Stimulated activated CD4-positive, alpha-beta T cell treated with anti-CD3 and anti-CD28 coated beads, Interleukin-12 subunit alpha, Interleukin-12 subunit beta, amount 100 ng/mL, for 24 hours (primary cell): ENCODE measurements at places on chromosomes 3 and 15.

DNA sequence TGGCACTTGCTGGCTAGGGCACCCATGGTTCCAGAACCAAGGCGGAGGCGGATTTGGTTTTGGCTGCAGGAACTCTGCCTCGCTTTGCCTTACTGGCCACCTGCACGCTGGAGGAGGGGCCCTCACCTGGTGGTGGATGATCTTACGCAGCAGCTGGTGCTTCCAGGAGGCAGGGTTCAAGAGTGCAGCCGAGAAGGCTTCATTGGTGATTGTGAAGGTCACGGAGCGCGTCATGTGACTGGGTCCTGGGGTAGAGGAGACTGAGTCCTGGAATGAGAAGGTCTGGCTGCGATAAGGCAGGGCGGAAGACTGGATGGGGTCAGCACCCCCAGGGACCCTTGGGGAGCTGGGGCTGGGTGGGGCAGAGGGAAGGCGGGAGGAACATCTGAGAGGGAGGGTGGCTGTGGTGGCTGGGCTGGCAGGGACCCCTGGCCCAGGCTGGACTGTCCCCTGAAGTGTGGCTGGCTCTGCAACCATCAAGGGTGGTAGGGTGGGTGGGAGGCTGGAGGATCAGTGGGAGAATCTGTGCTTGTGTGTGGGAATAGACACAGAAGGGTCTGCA, 25.8 kb upstream of the GOLGA6C start:
- DNase-seq, result no peak

- no peak for DNase-seq
These were observed 378.5 kb upstream of the SEMA6D start for GRCh38 chr15:47338771-47339170.

- DNase-seq, result no peak
These were observed 55.5 kb upstream of the TOPAZ1 start for GRCh38 chr3:44186111-44186672.

GRCh38 chr3:54957711-54958110, 29.9 kb upstream of the LRTM1 start:
- no peak for DNase-seq

GRCh38 chr15:91099616-91099994, 452 bp upstream of the SV2B start:
- peak; percentile 13 for DNase-seq

DNA sequence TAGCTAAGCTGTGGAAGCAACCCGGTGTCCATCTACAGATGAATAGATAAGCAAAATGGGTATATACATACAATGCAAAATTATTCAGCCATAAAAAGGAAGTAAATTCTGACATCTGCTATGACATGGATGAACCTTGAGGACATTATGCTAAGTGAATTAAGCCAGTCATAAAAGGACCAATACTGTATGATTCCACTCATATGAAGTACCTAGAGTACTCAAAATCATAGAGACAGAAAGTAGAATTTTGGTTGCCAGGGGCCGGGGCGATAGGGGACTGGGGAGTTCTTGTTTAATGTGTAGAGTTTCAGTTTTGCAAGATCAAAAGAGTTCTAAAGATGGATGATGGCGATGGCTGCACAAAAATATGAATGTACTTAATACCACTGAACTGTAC, 10.3 kb downstream of the EID1 start:
- no peak for DNase-seq

GRCh38 chr15:81418891-81419290, 44.9 kb upstream of the TMC3 start:
- DNase-seq, result no peak

- DNase-seq, result no peak
These were observed 126.7 kb downstream of the ALCAM start for GRCh38 chr3:105493305-105493892.

DNA sequence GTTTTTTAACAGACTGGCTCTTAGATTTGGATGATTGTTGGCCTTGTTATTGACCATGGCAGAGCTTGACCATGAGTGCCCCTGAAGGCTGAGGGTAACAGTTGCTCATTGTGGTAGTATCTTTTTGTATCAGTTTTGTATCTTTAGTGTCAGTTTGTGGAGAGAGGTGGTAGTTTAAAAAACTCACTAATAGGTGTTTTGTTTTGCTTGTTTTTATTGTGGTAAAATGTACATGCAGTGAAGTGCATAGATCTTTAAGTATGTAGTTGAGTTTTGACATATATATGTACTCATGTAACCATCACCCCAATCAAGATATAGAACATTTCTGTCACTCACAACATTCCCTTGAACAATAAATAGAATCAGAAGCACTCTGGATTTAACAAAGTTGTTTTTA, 9.8 kb downstream of the GMPS start:
- DNase-seq, result no peak

- DNase-seq, result no peak
These were observed 247.7 kb upstream of the CTNNB1 start for GRCh38 chr3:40951636-40952035.

GRCh38 chr3:177463863-177464262, 266.6 kb upstream of the TBL1XR1 start:
- DNase-seq, result no peak

GRCh38 chr15:92811148-92811913, 88.8 kb upstream of the CHD2 start:
- no peak for DNase-seq

DNA sequence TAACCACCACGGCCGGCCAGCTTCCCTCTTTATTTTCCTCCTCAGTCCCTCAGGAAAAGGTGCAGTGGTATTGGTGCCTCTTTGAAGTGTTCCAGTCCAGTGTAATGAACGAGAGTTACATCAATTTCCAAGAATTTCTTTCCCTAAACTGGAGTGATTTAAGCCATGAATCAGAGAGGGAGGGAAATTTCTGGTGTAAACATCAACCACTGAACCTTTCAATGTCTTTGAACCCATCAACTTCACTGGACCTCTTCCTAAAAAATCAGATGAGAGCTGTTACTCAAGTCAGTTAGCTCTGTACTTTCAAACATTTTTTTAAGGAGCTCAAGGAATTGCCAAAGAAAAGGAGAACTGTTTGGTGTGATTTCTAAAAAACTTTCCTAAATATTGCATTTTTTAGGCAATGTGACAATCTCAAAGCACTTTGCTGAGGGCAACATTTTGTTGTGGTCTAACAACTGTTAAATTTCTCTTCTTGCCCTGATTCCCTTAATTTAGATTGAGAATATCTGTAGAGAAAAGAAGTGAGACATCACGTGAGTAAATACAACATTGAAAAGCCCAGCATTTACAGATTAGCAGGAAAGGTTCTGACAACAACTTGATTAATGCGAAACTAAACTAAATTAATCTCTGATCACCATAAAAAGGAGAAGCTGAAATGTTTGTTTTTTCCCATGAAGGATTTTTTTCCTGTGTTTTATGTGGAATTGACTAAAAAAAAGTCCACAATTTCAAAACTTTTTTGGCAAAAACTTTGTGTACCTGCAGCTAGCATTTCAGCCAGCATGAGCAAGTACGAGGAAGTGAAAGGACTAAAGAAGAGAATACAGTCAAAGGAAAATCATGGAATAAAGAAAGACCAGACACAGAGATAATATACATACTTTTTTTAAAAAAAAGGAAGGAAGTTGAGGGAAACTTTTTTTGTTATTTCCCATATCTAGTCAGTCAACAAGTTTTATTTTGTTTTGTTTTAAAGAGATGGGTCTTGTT, 9.1 kb upstream of the DAZL start:
- DNase-seq, result no peak

DNA sequence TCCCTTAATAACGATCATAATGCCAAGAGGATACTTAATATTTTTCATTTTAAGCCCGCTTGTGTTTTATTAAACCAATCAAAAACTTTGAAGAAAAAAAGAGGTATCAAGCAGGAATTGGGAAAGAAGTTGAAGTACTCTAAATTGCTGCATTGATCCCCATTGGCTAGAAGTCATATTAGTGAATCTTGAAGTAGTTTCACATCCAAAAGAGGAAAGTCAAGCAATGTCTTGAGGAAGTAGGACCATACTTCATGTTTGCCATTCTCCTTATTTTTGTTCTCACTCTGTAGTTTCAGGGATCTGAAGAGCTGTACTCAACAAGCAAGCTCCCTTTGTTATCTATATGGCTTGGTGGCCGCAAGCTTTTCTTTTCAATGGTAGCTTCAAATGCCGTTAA, 2.2 kb downstream of the SCAANT1 start:
- no peak for DNase-seq

DNA sequence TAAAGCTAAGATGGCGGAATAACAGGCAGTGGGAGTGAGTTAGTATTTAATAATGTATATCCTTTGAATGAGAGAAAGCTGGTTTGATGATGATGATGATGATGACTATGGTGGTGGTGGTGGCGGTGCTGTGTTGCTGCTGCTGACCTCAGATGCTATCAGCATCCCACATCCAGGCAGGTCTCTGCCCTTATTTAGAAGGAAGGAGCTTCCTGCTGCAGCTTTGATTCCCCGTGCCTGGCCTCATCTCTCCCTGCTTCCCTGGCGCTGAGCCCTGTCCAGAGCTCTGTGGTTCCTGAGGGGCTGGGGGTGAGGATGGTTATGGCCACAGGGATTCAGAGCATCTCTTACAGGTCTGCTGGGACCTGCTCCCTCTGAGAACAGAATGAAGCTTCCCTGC, 73.1 kb downstream of the RAB11A start:
- DNase-seq, result no peak

DNA sequence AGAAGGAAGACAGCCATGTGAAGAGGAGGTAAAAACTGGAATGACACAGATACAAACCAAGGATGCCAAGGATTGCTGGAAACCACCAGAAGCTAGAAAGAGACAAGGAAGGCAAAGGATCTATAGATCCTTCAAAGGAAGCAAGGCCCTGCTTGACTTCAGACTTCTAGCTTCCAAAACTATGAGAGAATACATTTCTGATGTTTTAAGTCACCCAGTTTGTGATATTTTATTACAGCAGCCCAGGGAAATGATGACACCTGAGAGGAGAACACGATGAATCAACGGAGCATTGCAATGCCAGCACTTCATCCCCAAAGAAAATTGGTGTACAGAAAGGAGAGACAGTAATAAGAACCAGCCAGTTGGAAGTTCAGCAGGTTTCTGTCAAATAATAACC, 116.3 kb downstream of the MAGI1 start:
- no peak for DNase-seq

- peak; percentile 1 for DNase-seq
These were observed 325 bp downstream of the ALCAM start for GRCh38 chr3:105367063-105367405.

DNA sequence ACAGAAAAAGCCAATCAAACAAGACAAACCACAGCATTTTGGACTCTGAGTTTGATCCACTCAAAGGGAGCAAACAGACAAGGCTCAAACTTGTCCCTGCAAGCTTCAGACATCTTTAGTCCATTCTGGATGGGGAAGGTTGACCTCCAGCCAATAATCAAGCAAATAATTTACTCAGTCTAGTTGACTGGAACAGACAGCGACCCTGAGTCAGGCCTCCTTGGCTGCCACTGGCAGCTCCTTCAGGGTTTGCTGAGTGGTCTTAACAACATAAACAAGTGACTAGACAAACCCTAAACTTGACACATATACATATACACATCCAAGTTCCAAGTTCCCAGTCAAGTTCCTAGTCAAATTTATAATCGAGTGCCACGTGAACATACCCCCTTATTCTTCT, 313.9 kb downstream of the POLQ start:
- no peak for DNase-seq

GRCh38 chr3:38648659-38649499, 608 bp downstream of the SCN5A start:
- no peak for DNase-seq

DNA sequence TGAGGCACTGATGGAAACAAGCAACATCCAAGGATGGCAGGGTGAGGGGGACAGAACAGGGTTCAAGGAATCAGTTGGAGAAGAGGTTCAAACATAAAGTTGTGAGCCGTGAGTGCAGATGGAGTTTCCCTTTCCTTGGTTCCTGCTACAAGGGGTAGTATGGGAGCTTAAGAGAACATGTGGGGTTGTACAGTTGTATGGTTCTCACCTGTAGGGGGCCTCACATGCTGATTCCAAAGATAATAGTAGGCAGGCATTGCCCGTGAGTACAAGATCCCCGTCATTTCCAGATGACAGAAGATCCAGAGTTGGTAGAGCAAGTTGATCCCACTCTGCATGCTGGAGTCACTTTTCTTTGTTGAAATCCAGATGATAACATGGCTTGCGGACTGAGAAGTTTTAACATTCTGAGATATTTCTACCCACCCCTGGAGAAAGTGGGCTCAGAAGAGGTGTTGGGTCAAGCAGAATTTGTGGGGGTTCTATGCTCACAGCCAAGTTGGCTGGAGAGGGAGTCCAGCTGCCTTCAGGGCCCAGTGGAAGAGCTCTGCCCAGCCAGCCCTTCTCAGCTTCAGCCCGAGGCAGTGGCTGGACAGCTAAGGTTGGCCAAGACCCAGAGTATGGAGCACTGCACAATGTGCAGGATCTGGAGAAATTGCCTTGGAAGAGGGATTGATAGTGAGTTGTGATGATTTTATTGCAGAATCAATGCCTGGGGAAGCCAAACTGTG, 141.8 kb downstream of the THSD4 start:
- no peak for DNase-seq

- no peak for DNase-seq
These were observed 44.6 kb downstream of the SNRK start for GRCh38 chr3:43330981-43331380.

- no peak for DNase-seq
These were observed 150.9 kb upstream of the ABI3BP start for GRCh38 chr3:101144105-101144504.

GRCh38 chr15:89907289-89907688, 5.5 kb downstream of the ARPIN start:
- DNase-seq, result no peak

GRCh38 chr3:177521305-177521704, 324.0 kb upstream of the TBL1XR1 start:
- no peak for DNase-seq

- peak; percentile 31 for DNase-seq
These were observed 48.7 kb downstream of the ETV5 start for GRCh38 chr3:186060222-186060621.

GRCh38 chr3:9653565-9654248, 4.4 kb downstream of the MTMR14 start:
- DNase-seq, result no peak

- no peak for DNase-seq
These were observed 348.7 kb upstream of the TBL1XR1 start for GRCh38 chr3:177545964-177546363.

DNA sequence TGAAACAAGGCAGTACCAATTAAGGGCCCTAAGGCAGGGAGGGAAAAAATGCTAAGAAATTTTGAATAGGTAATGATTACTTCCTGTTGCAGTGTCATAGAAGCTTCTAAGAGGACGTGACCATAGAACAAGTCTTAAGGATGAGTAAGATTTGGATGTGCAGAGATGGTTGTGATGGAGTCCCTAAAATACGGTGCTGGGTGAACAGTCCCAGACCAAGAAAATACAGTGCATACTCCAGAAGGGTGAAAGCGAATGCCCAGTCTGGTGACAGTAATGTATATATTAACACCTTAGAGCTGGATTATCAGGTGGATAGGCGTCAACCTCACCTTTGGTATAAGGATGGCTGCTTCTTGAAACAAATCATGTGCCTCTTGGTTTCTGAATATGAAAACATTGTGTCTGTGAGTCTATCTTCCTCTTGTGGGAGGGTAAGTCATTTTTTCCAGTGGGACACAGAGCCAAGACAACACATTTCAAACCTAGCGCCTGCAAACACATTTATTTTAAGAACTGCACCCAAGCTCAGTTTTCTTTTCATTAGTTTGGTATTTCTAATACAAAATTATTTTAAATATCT, 101.2 kb upstream of the TP63 start:
- DNase-seq, result no peak

GRCh38 chr15:97972366-97972765, 11.9 kb downstream of the ARRDC4 start:
- DNase-seq, result no peak
